Stimulated activated CD4-positive, alpha-beta T cell treated with anti-CD3 and anti-CD28 coated beads, Interleukin-1b, Interleukin-23, amount 100 ng/mL, for 1 hour (primary cell): ENCODE measurements at places on chromosomes 11 and 22.

GRCh38 chr11:95702526-95702925, 87.1 kb downstream of the FAM76B start:
- no peak for DNase-seq

DNA sequence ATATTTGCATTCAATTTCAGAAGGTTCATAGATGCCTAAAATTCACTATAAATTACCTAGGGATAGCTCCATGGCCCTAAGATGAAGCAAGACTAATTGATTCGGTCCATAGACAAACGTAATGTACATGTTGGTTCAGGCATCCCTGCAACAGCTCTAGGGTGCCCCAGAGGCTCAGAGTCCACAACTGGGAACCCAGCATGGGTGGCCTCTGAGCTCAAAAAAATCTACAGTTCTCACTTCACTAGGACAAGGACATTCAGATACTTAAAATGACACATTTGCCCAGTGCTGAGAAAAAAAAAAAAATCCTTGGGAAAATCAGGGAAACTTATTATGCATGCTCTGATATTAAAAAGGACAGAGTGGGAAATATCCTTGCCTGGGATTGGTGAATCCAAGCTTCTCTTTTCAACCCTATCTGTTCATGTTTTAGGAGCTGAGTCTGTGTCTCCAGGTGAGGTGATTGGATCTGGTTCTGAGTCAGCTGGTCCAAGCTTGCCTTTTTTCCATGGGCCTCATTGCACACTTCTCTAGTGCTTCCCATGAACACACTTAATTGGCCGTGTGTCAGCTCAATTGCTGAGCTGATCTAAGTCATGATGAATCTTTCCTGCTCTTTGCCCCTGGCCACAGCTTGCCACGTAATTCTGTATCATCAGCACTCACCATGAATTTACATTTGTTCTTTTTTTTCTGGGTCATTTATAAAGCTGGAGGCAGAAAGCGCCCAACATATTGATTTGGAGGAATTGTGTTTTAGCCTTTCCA, 116.3 kb upstream of the RCN1 start:
- DNase-seq = no peak

GRCh38 chr11:128181088-128181480, 406.3 kb downstream of the ETS1 start:
- DNase-seq = no peak

DNA sequence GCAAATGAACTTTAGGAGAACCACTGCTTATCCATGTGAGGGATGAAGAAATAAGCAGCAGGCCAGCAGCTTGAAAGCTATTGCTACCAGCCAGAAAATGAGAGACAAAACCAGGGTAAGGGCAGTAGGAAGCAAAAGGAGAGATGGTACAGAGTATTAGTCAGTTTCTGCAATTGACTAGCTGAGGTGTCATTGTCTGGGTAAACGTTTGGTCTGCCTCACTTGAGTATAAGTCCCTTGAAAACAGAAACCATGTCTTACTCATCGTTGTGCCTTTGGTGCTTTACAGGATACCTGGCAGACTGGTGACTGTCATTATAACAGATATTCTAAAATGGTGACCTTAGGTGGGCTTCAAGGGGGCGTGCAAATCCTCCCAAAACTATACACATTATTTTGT, 63.9 kb upstream of the USP47 start:
- DNase-seq = no peak

GRCh38 chr11:70944636-70945035, 307.7 kb downstream of the SHANK2 start:
- no peak for DNase-seq

DNA sequence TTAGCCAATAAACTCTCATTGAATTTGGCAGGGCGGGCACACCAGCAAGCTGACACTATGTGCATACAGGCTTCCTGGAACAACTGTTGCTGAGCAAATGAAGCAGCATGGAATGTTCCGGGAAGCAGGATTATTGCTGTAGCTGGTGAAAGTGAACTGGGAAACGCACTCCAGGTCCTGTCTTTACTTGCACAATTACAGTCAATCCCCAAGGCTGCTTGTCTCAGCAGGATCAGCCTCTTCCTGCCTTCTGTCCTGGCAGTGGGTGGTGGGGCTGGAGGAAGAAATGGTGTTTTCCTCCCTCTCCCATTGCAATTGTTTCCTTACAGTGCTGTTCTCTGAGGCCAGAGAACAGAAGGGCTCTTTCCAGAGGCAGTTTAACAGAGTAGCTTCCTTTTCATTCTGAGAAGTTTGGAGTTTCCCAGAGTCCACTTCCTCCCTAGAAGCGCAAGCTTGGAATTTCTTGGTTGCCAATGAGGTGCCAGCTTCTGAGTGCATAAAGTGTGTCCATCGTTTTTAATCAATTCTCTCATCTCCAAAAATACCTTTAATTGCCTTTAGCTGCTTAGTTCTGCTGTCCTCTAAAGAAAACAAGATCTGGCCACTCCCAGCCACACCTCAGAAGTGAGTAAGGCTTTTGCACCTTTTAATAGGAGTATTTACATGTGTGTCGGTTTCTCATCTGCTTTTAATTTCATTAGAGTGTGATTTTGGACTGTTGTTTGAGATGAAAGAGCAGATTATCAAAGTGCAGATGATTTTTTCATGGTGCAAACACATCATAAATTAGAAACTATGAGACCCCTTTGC, 19.9 kb downstream of the CD44 start:
- DNase-seq = no peak

- no peak for DNase-seq
These were observed 1995.6 kb upstream of the RAG2 start for GRCh38 chr11:38593649-38594048.

DNA sequence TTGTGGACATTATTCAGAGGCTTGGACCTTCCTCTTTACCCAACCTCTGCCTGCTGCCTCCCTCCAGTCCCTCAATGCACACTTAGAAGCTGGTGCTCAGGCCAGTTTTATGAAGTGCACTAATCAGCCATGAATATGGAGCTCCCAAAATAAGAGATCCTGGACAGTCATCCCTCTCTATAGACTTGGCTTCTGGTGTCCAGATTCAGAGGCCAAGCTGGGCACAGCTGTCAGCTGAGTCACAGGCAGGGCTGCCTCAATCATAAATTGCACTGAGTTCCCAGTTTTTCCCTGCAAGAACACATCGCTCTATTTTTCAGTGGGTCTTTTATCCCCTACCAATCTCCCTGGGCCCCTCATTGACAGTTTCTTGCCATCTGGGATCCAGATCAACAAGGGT, 161.7 kb upstream of the CADM1 start:
- no peak for DNase-seq

- no peak for DNase-seq
These were observed 2.9 kb upstream of the RAB38 start for GRCh38 chr11:88178191-88178590.
